ENCODE measurements at places on chromosomes 13 and 19.

- peak; percentile 34 for DNase-seq
These were observed 722 bp upstream of the ICAM1 start for GRCh38 chr19:10270180-10270615.

DNA sequence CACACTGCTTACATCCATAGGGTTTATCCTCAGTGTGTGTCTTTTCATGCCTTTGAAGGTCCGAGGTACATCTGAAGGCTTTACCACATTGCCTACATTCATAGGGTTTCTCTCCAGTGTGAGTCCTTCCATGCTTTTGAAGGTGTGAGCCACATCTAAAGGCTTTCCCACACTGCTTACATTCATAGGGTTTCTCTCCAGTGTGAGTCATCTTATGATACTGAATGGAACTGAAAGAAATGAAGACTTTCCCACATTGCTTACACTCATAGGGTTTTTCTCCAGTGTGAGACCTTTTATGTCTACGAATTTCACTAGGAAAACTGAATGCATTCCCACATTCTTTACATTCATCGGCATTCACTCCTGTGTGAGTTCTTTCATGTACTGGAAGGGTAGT, 7.1 kb downstream of the ZNF20 start:
- DNase-seq = no peak

DNA sequence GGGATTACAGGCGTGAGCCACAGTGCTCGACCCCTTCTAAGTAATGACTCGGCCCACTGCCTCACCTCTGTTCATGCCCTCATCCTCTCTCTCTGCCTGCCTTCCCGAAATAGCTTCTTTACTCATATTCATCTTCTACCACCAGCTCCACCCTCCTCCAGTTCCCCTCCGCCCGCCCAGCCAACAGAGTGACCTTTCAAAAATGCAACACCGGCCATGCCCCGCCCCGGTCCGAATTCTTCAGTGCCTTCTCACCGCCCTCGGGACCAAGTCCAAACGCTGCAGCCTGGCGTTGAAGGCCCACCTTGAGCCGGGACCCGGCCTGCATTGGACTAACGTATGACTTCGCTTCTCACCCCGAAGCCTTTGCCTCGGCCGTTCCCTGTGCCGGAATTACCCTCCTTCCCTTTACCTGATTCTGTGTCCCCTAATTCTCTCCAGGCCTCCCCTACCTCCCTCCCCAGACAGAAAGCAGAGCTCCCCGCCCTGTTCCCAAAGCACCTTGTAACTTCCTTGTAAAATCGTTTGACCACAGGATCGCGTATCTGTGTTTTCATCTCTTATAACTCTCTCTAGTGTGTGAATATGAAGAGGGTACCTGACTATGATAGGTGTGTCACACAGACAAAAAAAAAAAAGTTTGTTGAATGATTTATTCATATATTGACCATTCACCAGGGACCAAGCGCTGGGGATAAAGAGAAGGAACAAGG, 8.1 kb upstream of the MUC16 start:
- DNase-seq = no peak

GRCh38 chr13:66895780-66896179, 334.4 kb downstream of the PCDH9 start:
- DNase-seq = no peak

GRCh38 chr13:99228737-99229691, 28.4 kb downstream of the UBAC2 start:
- peak; percentile 85 for DNase-seq

- no peak for DNase-seq
These were observed 888 bp downstream of the NOTCH3 start for GRCh38 chr19:15199661-15200552.

DNA sequence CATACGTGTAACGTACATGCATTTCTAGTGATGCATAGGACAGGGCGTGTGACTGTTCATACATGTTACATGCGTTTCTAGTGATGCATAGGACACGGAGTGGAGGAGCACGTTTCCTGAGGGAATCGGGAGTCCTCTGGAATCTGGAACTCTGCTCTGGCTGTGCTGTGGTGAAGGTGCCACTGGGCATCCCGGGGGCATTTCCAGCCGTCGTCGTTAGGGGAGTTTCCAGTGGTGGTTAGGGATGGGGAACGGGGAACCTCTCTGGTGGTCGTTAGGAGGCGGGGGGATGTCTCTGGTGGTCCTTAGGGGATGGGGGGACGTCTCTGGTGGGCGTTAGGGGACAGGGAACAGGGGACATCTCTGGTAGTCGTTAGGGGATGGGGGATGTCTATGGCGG, 209.6 kb upstream of the SOX1 start:
- DNase-seq = no peak

- peak; percentile 76 for DNase-seq
These were observed 21.8 kb upstream of the KBTBD7 start for GRCh38 chr13:41216160-41216559.

GRCh38 chr19:15253513-15253912, 21.3 kb upstream of the EPHX3 start:
- DNase-seq = no peak

GRCh38 chr19:13843104-13843921, 33.6 kb upstream of the NANOS3 start:
- DNase-seq = peak; percentile 52

DNA sequence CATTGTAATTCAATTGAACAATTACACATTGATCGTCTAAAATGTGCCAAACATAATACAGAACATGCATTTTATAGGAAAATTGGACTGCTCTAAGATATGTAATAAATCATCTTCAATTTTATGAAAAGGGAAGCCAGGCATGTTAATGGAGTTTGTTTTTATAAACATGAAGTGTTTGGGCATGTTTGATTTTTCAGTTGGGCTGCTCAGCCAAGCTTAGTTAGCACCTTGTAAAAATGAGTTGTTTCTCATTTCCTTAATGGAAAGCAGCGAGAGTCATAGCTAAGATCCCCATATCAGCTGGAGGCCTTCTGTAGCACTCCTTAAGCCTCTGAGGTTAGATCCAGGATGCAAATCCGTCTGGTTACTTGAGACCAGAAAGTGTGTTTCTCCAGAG, 422.3 kb downstream of the SPRY2 start:
- DNase-seq = no peak

GRCh38 chr13:46668931-46669525, 116.1 kb downstream of the LRCH1 start:
- DNase-seq = no peak

- DNase-seq = no peak
These were observed 9.7 kb downstream of the LPAR6 start for GRCh38 chr13:48403151-48403631.

GRCh38 chr13:49063011-49063410, 87.3 kb downstream of the FNDC3A start:
- DNase-seq = no peak

GRCh38 chr13:103805771-103806170, 739.6 kb upstream of the SLC10A2 start:
- DNase-seq = no peak

DNA sequence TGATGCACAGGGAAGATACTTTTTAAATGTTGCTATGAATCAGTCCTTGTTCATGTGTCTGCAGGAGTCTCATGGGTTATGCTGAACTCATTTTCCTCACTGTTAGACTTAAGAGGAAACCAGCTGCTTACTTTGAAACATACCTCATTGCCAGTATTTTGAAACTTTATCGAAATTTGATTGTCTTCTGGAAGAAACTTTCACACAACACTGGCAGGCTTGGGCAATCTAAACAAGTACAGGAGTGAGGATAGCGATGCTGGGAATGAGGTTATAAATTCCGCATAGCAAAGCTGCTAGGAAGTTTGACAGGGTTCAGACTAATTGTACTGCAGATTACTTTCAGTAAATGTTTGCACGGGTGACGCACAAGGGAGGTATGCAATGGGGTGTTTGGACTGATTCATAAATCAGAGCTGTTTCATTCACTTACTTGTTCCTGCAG, 245.7 kb downstream of the DNAJC15 start:
- peak; percentile 96 for DNase-seq

GRCh38 chr13:44648392-44649103, 72.4 kb upstream of the TSC22D1 start:
- peak; percentile 46 for DNase-seq

- no peak for DNase-seq
These were observed 4.9 kb upstream of the CLEC17A start for GRCh38 chr19:14577885-14578427.

GRCh38 chr13:109654341-109655205, 131.8 kb downstream of the IRS2 start:
- DNase-seq = no peak

GRCh38 chr19:3266792-3267514, 42.5 kb downstream of the CELF5 start:
- no peak for DNase-seq

DNA sequence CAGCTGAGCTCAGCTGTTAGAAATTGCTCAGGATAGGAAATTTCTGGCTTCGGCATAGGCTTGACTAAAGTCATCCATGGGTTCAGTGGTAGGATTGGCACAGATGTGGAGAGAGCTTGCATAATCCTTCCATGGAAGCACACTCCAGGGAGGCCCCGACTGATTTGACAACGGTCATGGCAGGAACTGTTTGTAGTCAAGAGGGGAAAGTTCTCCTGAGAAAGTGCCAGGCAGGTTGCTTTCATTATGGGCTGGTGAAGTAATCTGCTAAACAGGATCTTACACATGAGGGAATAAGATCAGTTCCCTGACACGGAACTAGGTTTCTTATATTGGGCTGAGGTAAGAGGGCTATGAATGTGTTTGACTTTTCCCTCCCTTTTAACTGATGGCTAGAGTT, 120.1 kb downstream of the RGCC start:
- DNase-seq = no peak

DNA sequence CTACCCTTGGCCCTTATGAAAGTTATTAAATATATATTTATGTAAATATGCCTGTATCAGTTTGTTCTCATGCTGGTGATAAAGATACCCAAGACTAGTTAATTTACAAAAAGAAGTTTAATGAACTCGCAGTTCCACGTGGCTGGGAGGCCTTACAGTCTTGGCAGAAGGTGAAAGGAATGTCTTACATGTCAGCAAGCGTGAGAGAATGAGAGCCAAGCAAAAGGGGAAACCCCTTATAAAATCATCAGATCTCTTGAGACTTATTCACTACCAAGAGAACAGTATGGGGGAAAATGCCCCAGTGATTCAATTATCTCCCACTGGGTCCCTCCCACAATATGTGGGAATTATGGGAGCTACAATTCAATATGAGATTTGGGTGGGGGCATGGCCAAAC, 506.0 kb upstream of the ATXN8OS start:
- no peak for DNase-seq

DNA sequence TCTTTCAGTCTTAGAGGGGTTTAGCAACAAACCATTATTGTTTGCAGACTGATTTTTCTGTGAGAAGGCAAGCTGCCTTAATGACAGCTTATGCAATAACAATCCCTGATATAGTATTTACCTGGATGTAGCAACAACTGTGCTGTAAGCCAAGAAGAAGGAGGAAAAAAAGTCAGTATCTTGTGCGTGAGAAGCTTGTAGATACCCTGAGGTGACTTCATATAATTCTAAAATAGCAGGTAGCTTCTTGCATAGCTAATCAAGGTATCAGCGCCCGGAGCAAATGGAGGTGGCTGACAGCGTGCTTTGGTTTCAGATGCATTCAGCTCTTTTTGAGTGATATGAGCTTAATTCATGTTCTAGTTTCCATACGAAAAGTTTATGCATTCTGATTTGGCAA, 309.8 kb downstream of the KLF5 start:
- DNase-seq = no peak

GRCh38 chr19:48571378-48572162, 19.6 kb downstream of the SULT2B1 start:
- no peak for DNase-seq

DNA sequence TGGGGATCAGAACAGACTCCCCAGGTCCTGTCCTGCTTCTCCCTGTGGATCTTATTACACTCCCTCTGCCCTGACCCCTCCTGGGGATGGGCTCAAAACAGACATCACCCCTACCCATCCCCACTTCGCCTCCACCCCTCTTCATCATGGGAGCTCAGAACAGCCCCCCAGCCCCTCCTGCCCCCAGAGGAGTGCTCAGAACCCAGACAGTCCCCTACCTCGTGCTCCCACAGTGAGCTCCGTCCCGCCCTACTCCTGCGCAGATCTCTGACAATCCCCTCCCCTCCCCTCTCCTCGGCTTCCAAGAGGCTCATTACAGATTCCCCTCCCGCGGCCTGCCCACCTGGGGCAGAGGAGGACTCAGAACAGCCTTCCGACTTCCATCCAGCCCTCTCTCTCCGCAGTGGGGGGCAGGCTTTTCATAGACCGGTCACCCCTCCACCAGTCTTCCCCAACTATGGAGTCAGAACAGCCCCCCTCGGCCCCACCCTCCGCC, 6.1 kb downstream of the NXNL1 start:
- DNase-seq = no peak

DNA sequence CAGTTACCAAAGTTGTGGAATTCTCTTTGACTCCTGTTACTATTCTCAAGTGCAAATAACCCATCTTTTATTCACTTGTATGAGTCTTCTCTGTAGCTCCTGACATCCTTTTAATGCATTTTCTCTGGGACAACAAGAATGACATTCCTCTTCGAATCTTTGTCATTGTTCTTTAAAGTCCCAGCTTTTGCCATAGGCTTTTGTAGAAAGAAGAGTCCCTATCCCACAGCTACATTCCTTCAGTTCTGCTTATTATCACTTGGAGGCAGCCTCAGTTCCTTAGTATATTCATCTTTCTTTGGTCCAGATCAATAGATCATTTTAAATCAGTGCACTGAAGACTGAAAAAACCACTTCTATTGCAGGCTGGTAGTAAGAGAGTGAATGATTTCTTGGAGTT, 560.2 kb downstream of the DACH1 start:
- DNase-seq = no peak

- peak; percentile 34 for DNase-seq
These were observed 30.1 kb downstream of the SCEL start for GRCh38 chr13:77565635-77566034.

- DNase-seq = peak; percentile 42
These were observed 541.0 kb downstream of the PCDH9 start for GRCh38 chr13:66689037-66689619.

GRCh38 chr13:94369972-94370436, 109.5 kb downstream of the DCT start:
- DNase-seq = no peak

DNA sequence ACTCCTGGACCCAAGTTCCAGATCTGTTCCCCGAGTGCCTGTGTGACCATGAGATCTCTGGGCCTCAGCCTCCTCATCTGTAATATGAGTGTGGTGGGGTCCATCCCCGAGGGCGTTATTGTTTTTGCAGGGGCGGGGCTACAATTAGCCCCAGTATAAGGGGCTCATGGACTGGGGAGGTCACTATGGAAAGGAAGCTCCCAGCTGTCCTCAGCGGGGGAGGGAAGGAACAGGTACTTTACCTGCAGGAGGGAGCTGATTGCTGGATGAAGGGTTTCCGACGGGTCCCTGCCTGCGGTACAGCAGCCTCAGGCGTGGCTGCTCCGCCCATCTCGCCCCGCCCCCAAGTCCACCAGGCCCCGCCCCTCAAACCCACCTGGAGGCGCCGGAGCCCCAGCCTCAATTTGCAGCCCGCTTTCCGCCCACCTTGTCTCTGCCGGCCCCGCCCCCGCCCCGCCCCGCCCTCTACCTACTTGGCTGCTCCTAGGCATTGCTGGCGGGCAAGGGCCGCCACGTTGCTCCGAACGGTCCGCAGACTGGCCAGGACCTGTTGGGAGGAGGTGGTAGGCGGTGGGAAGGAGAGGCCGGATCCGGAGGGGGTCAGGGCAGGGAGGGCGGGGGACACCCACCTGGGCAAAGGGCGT, 5.5 kb downstream of the PDE4C start:
- no peak for DNase-seq

GRCh38 chr13:37475966-37476365, 122.6 kb downstream of the POSTN start:
- DNase-seq = peak; percentile 49

Measured in HCEC 1CT (cell line).